Astrocyte of the cerebellum (primary cell): ENCODE measurements at places on chromosomes 3 and 15.

- no peak for DNase-seq
Observed at GRCh38 chr15:32096213-32096612, 65.9 kb downstream of the CHRNA7 start.

GRCh38 chr3:10041034-10041433 is 14.8 kb downstream of the FANCD2 start:
- no peak for DNase-seq

DNA sequence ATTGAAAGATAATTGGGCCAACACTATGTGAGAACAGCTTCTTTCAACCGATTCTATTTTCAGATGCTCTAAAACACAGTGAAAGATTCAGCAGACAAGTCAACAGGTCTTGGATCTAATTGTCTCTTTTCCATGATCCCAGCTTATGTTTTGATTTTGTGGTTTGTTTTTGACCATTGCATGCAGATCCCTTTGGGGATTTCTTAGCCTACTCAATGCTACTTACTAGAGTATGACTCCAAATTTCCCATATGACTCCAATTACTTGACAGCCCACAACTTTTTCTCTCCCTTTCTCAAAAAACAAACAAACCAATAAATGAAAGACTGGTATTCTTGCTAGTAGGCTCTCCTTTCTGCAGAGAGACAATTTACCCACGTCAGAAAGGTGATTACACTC is 67.1 kb downstream of the KCNH8 start:
- no peak for DNase-seq

DNA sequence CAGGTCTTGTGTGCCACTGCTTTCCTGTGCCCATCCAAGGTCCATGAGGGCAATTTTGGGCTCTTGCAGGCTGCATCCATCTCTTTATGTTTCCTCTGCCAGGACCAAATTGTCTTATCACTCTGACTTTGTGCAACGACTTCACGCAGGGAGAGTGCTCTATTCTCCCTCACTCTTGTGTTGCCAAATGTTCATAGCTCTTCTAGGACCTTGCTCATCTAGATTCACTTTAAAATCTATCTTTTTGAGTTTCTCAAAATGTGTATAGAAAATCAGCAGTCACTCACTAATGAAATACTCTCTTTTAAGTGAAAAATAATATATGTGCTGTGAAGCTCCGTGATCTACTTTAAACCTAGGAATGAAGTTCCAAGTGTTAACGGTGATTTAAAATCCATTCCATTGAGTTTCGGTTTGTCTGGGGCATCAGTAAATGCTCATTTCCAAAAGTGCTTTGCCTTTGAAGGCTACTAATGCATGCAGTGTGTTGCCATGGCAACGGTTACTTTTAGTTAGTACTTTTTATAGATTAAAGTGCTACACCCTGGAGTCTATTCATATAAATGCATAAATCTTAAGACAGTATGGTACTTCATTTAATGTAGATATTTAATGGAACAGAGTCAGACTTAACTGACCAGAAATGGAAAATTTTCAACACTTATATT is 46.6 kb upstream of the GOLGA8J start:
- no peak for DNase-seq

GRCh38 chr3:54841471-54841870 is 86.4 kb downstream of the LRTM1 start:
- no peak for DNase-seq

DNA sequence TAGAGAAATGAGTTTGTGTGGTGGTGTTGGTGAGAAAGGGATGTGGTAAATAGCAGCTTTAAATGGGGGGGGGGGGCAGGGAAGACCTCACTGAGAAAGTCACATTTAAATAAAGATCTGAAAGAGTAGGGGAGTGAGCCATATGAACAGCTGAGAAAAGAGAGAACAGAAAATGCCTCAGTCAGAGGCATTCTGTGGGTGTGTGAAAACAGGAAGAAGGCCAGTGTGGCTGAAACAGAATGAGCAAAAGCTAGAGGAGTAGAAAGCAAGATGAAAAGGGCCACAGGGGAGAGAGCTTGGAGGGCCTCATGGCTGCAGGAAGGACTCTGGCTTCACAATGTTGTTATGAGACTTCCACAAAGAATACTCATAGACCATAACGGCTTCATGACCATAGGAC is 783.3 kb downstream of the ZPLD1 start:
- DNase-seq, result no peak
